ENCODE measurements at places on chromosomes 1 and 21. TPM values are rescaled to one million over a fixed set of nuclear protein-coding genes. Genes with fewer than 3 reads are reported as not detected.
A peak's percentile ranks its signal among the peaks of the same experiment; 100 is the strongest.

GRCh38 chr21:31282095-31282709, 61.9 kb downstream of the TIAM1 start:
- H3K27ac ChIP-seq, result no peak overlapping the region
- no peaks in the 10 kb centered on the region for H3K36me3 ChIP-seq
- H3K4me3 ChIP-seq, result no peak overlapping the region

Gene DENND2D
- 34.4 TPM for total RNA-seq

Gene CDK18
- total RNA-seq, result 1.4 TPM

DNA sequence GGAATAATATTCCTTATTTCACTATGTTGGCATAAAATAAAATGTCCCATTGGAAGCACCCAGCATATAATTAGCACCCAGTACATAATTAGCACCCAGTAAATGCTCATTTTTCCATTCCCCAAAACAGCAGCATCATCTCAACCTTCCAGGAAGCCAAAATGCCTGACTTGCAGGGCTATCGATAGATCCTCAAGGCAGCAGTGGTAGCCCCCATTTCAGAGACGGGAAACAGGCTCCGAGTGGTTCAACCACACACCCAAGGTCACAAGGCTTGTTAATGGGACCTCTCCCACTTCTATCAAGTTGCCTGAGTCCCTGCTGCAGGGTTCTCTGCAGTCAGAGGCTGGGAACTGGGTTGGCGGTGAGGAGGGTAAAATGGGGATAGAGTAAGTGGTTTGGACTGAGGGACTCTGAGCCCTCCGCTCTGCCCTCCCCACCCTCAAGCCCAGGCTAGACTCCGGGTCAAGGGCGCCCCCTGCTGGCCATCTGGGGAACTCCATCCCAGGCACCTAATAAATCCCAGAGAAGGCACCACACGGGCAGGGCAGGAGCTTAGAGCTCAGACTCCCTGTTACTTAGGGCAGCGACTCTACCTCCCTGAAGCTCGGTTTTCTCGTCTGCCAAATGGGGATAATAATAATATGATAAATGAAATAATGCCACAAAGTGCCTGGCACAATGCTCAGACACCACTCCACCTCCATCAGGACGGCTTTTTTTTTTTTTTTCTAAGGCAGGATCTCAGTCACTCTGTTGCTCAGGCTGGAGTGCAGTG, 21.9 kb upstream of the LAPTM5 start:
- H3K4me1 ChIP-seq, result no peaks in the 10 kb centered on the region
- H3K27me3 ChIP-seq, result no peaks in the 10 kb centered on the region
- H3K4me3 ChIP-seq, result no peak overlapping the region
- no peak overlapping the region for H3K27ac ChIP-seq
- DNase-seq, result peak; percentile 83

Measured in breast epithelium (tissue), 4 donors.